ENCODE measurements at places on chromosomes 13 and 19.

GRCh38 chr19:16637535-16637934 lies 9.5 kb upstream of the MED26 start:
- DNase-seq, result no peak

DNA sequence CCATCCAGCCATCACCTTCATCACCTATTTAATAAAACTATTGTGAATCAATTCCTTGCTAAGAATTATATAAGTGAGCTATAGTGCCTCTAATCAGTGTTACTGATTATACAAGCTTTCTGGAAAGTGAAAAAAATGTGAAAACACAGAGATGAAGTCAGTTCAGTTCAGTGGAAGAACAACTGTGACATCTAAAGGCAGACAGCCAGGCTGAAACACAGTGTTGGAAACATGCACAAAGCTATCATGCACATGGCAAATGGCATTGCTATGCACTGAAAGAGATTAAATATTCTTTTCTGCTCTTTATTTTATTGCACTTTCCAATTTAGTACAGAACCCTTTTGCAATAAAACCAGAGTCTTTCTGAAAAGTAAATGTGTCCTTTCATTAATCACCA lies 294.0 kb downstream of the RBM26 start:
- DNase-seq, result no peak

- no peak for DNase-seq
Measured at GRCh38 chr13:42392716-42393572, 121.0 kb downstream of the AKAP11 start.

DNA sequence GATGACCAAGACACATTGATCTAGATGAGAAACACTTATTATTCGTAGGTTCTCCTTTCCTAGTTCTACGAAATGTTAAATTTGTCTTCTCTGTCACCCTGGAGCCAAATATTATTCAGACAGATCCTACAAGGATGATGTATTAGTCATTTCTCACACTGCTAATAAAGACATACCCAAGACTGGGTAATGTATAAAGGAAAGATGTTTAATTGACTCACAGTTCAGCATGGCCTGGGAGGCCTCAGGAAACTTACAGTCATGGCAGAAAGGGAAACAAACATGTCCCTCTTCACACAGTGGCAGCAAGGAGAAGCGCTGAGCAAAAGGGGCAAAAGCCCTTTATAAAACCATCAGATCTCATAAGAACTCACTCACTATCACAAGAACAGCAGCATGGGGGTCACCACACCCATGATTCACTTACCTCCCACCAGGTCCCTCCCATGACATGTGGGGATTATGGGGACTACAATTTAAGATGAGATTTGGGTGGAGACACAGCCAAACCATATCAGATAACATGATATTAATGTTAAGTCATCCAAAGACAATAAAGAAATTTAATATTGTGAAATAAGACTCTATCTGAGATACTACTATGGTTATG lies 1248.8 kb upstream of the SLC10A2 start:
- no peak for DNase-seq

- DNase-seq, result no peak
Measured at GRCh38 chr19:30857388-30857787, 485.2 kb downstream of the ZNF536 start.

DNA sequence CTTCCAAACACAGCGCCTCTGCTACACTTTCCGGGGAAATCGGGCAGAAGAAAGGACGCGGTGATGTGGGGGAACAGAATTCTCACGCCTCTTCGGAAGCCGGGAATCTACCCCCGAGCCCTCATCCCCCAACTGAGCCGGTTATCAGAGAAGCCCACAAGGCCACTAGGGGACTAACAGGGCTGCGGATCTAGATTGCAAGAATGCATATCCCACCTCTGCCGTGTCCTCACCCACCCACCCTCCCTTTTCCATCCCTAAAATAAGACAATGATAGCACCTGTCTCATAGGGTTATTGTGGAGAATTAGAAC lies 1.1 kb downstream of the IGFLR1 start:
- no peak for DNase-seq

GRCh38 chr19:30668521-30669155 lies 296.5 kb downstream of the ZNF536 start:
- no peak for DNase-seq

GRCh38 chr19:38736413-38737280 lies 7.6 kb downstream of the CAPN12 start:
- peak; percentile 91 for DNase-seq

- DNase-seq, result no peak
Measured at GRCh38 chr19:19610376-19611202, 7.9 kb downstream of the PBX4 start.

DNA sequence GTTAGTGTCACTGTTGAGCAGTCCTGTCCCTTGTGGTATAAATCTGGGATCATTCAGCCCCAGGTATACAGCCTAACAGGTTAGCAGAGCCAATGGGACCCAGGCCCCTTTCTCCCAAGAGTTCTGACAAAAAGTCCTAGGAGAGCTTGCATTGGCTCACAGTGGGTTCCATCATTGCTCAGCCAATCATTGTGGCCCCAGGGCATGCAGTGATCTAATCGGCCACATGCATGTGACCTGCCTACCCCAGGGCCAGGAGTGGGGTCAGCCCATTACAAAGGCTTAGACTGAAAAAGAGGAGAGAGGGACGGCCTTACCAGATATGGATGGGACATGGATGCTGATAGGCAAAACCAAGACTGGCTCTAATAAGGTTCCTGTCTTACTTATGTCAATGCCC lies 41.1 kb downstream of the SPTBN4 start:
- no peak for DNase-seq

DNA sequence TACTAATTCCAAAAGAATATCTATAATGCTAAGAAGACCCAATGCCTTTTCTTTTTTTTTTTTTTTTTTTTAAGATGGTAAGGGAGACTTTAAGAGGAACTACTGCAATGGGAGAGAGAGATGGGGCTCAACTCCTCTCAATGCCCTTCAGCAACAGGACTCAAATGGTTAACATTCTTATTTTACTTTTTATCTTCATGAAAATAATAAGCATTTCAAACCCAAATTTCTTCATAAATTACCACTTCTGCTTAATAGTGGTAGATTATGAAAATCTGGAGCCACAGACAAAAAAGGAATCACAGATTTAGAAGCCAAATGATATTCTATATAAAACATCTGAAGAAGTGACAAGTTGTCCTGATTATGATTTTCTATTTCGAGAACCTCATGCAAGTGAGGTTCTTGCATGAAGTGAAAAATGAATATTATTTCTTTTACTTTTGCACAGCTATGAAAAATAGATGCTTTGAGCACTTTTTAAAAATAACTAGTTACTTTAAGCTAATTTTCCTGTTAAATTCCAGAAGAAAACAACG lies 74.2 kb downstream of the SERP2 start:
- DNase-seq, result no peak

- DNase-seq, result peak; percentile 59
Measured at GRCh38 chr13:30679483-30680330, 55.6 kb upstream of the ALOX5AP start.

GRCh38 chr13:76799696-76800095 lies 86.5 kb downstream of the KCTD12 start:
- peak; percentile 14 for DNase-seq

DNA sequence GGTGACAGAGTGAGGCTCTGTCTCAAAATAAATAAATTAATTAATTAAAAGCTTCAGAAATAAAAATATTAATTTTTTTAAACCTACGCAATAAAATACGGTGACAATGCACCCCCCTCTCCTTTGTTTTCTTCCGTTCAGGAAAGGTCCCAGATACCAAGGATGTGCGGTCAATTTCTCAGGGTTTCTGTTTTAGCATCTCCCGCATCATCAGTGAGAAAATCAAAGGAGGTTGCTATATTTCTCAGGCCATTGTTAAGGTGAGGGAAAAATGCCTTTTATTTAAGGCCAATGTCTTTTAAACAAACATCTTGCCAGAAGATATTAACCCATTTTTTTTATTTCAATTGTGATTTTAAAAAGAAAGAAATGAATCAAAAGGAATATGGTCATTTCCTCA lies 111.7 kb downstream of the INSR start:
- DNase-seq, result no peak

DNA sequence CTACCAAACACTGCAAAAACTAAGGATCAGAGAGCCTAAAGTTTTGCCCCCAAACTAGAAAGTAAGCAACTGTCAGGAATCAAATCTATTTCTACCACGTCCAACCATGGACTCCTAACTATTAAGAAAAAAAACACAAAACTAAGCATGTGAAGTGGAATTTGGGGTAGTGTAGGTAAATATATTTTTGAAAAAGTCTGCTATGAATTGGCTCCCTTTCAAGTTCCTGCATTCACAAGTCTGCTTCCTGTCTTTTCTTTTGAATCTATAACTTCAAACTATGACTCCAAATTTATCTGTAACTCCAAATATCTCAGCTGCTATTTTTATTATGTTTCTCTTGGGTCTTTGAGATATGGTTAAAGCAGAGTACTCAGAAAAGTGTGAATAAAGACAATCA lies 47.0 kb downstream of the PCDH9 start:
- no peak for DNase-seq

DNA sequence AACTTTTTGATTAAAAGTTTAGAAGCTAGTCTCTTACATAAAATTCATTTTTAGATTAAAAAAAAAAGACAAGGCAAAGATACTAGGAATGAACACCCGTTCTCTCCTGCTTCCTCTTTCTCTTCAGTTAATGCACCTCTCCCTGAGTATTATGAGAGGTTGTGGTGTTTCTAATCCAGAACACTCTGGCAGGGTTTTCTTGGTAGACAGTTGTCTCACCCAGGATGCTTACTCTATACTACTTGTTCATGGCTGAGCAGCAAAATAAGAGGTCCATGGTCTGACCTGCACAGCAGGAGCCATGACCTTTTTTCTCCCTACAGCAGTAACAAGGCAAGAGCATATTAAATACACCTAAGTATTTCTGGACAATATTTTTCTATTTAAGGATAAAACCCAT lies 62.0 kb downstream of the MICU2 start:
- DNase-seq, result no peak

DNA sequence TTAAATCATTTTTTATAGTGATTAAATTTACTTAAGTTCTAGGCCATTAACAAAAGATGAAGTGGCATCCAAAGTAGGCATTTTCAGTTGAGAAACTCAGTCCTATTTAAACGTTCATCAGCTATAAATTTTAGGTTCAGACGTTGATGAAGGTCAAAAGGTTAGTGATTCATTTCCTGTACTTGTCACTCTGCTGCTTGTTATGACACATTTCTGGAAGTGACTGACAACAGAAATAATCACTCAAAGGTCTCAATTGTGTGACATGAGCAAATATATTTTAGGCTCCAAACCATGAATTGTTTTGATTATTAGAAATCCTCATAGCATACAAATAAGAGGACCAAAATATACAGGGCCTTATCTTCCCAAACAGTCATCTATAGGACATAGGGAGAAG lies 10.3 kb upstream of the EDNRB start:
- DNase-seq, result peak; percentile 33

DNA sequence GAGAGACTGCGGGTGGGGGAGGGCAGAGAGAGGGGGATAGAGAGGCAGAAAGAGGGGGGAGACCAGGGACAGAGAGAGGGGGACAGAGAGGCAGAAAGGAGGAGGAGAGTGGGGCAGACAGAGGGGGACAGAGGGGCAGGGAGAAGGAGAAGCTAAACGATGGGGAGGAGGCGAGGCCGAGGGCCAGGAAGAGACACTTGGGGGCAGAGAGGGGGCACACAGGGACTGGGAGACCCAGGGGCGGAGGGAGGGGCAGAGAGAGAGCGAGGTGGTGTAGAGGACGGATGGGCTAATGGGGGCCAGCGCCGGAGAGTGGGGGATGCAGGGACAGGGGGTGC lies 666 bp downstream of the MEIS3 start:
- no peak for DNase-seq

GRCh38 chr19:37905946-37906868 lies at the start of gene WDR87:
WDR87 (minus strand) TSS chr19:37906594; CDS start chr19:37898239, 8,355 bp downstream.
- DNase-seq, result peak; percentile 63

GRCh38 chr19:18379803-18380747 lies 5.9 kb upstream of the GDF15 start:
- no peak for DNase-seq

- peak; percentile 21 for DNase-seq
Measured at GRCh38 chr13:72726726-72727416, 558 bp downstream of the MZT1 start.
